Stimulated activated CD8-positive, alpha-beta memory T cell treated with anti-CD3 and anti-CD28 coated beads, Interleukin-15, amount 100 ng/mL, for 48 hours (primary cell): ENCODE measurements at places on chromosomes 3 and 15.
A peak's percentile ranks its signal among the peaks of the same experiment; 100 is the strongest.

DNA sequence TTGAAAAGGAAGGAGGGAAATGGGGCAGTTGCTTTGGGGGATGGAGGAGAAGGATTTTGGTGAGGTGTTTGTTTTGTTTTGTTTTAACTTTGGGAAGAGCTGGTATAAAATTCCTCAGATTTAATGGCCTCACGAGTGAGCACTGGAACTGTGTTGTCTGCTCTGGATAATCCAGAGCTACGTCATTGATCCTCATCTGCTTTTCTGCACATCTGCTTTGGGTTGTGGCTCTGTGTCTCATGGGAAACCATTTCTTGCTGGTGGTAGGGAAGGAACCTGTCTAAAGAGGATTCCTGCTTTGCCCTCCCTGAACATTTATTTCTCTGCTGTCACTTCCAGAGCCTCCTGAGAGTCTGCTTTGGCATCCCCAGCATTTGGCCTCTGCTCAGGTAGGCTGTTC, 3.1 kb downstream of the SNRK start:
- DNase-seq: no peak

DNA sequence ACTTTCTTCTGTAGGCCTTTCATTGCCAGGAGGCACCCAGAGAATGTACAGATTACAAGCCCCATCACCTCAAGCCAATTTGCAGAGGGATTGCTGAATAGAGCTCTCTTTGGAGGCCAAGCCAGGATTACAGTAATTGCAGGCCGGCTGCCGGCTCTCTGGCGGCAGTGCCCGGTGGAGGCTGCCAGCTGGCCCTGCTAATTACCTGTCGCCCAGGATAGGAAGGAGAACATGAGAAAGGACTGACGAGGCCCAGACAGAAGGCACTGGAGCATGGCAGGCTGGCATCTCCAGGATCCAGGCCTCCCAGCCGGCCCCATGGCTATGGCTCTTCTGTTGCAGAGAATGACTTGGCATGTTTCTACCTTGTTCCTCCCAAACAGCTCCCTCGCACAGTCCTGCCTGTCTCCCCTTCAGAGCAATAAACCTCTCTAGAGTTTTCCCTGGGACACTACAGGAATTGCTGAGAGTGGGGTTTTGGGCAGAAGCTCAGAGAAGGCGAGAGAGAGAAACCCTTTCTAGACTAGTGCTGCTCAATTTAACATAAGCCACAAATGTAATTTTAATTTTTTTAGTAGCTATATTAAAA, 273.6 kb upstream of the PROK2 start:
- DNase-seq: no peak

DNA sequence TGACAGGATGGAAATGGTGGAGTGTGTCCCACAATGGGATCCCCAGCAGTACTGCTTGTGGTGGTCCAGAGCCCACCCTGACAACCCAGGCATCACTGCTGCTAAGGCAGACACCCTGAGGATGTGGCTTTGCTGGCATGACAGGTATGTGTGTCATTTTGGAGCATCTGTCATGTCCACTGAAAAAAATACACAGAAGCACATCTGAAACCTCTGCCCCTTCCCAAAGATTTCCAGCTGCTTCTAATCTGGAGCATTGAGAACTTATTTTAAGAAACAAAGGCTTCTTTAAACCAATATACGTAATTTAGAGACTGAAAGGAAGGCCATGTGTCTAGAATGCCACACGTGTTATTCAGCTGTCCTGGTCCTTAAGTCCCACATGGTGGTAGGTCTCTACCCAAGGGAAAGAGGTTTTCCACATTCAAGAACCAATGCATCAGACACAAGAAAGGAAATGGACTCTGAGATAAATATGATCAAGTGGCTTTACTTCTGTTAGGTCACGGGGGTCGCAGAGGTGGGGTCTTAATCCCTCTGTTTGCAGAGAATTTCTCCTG, 88.3 kb downstream of the PDZRN3 start:
- no peak for DNase-seq

GRCh38 chr3:165406425-165406824, 210.2 kb upstream of the SLITRK3 start:
- no peak for DNase-seq

DNA sequence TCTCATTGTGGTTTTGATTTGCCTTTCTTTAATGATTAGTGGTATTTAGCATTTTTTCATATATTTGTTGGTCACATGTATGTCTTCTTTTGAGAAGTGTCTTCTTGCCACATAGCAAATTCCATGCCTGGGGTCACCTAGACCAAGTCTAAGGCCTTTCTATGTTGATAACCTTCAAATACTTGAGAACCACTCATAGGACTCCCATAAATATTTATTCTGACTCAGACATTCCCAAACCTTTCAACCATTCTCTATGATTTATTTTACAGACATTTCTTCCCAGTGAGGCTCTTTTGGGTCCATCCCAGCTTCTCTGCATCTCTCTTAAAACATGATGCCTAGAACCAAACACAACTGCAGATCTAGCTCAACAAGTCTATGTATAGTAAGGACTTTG, 69.2 kb downstream of the ATP8B4 start:
- no peak for DNase-seq

- DNase-seq: no peak
These were observed 22.7 kb downstream of the MGLL start for GRCh38 chr3:127799476-127800222.

- DNase-seq: no peak
These were observed 52.9 kb upstream of the FSIP1 start for GRCh38 chr15:39835550-39835949.

DNA sequence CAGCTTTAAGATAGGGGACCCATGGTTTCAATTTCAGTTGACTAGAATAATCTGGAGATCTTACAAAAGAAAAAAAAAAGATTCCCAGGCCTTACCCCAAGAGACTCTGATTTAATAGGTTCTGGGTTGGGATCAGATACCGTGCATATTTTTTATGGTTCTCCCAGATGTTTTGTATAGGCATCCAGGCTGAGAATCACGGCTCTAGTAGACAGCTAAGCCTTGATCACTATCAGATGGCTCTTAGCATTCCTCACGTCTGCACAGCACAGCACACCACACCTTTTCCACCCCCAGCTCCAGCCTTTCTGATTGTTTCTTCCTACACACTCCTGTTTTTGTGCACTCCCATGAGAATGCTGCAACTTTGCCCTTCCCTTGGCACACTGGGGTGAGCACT, 40.8 kb downstream of the TMEM45A start:
- DNase-seq: no peak

- no peak for DNase-seq
These were observed 147.2 kb downstream of the SLCO3A1 start for GRCh38 chr15:92000709-92001108.

- DNase-seq: no peak
These were observed 27.8 kb downstream of the CHP1 start for GRCh38 chr15:41258750-41259471.

DNA sequence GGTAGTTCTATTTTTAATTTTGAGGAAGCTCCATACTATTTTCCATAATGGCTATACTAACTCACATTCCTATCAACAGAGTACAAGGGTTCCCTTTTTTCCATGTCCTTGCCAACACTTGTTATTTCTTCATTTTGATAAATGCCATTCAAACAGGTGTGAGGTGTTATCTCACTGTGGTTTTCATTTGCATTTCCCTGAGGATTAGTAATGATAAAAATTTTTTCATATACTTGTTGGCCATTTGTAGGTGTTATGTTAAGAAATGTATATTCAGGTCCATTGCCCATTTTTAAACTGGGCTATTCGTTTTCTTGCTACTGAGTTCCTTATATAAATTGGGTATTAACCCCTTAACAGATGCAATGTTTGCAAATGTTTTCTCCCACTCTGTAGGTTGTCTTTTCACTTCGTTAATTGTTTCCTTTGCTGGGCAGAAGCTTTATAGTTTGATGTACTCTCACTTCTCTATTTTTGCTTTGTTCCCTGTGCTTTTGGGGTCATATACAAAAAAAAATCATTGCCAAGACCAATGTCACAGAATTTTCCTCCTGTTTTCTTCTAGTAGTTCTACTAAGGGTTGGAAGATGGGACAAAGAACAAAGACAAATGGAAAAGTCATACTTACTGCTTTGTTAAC, 11.0 kb upstream of the VPS39 start:
- no peak for DNase-seq

DNA sequence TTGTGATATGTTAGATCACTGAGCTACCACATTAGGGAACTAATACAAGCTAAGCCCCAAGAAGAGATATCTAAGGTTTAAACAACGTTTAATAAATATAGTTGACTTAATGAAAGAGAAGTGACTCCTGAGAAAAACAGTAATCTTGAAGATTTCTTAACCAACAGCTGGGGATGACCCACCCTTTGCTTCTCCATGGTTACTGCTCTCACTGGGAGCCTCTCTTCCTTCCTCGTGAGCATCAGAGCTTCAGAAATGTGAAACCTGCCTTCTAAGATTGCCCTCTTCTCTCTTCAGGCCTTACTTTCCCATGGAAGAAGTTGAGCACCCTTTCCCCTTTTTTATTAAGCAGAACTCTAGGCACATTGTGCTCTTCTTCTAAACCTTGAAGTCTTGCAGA, 132.2 kb upstream of the NR2E3 start:
- DNase-seq: no peak

- no peak for DNase-seq
These were observed 7.1 kb downstream of the ALG3 start for GRCh38 chr3:184241447-184242296.

- no peak for DNase-seq
These were observed 68.9 kb downstream of the KLF15 start for GRCh38 chr3:126288314-126288713.

DNA sequence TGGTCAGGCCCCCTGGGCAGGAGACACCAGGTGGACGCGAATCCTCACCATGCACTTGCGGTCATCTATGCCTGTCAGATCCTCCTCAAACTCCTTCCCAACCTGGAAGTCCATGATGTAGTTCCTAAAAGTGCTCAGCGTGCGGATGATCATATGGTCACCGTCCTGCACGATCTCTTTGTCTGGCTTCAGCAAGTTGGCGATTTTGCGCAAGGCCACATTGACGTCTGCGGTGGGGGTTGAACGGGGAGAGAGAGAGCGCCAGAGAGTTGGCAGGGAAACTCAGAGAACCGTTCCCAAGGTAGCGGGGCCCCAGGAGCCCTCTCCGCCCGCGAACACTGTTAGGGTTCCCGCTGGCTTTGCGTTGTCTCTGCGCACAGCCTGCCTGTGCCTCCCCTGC, 809 bp downstream of the RBP1 start:
- no peak for DNase-seq

- DNase-seq: no peak
These were observed 49.0 kb upstream of the ADGRG7 start for GRCh38 chr3:100560426-100560825.

GRCh38 chr3:126488185-126488584, 12.5 kb upstream of the ZXDC start:
- no peak for DNase-seq

GRCh38 chr3:146536681-146537080, 7.7 kb downstream of the PLSCR1 start:
- DNase-seq: no peak

DNA sequence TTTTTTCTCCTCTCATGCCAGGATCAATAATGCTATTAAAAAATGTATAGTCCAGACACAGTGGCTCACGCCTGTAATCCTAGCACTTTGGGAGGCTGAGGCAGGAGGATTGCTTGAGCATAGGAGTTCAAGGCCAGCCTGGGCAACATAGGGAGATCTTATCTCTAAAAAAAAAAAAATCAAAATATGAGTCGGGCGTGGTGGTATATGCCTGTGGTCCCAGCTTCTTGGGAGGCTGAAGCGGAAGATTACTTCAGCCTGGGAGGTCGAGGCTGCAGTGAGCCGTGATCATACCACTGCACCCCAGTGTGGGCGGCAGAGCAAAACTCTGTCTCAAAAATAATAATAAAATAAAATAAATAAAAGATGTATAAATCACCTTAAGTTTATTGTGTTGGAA, 75.4 kb downstream of the WWTR1 start:
- no peak for DNase-seq

GRCh38 chr15:92954578-92954977, 54.5 kb downstream of the CHD2 start:
- DNase-seq: no peak

DNA sequence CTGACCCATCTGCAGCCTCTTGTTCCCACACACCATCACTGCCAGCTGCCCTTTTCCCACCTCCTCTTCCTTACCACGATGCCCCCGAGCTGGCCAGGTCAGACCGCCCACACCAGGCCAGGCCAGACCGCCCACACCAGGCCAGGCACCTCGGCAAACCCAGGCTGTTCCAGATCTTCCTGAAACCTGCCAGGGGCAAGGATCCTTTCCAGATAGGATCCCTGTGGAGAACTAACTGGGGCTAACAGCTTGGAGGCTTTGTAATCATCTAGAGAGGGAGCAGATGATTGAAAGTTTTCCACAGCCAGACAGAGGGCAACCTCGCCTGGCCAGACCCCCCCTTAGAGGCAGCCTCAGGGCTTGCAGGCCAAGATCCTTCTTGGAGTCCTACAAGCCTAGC, 287.3 kb upstream of the TLE3 start:
- DNase-seq: no peak

DNA sequence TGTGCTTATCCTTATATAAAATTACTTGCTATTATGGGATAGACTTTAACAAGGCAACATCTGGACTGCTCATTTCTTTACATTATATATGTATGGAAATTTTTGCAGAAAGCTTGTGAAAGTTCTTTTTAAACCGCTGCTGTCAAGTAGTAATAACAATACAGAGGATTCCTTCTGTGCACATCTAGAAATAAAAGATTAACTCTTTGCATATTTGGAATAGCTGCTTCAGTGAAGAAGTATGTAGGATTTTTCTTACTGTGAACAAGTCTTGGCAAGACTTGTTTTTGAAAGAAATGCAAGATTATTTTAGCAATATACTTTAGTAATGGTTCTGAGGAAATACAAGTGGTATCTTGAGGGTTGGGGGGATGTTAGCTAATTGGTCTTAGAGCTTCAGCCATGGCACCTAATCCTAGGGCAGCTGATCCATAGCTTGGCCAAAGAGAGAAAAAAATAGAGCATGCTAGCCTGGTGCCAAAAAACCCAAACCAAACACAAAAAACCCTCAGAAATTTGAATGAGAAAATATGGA, 4.3 kb downstream of the PRKCI start:
- no peak for DNase-seq

GRCh38 chr15:58383876-58384275, 47.9 kb upstream of the LIPC start:
- peak; percentile 56 for DNase-seq

- DNase-seq: no peak
These were observed 60.2 kb downstream of the CORO2B start for GRCh38 chr15:68638953-68639515.
